ENCODE measurements at places on chromosomes 13 and 19. TPM values are rescaled to one million over a fixed set of nuclear protein-coding genes. Genes with fewer than 3 reads are reported as not detected.

The TLE6 gene
- total RNA-seq: 3.7 TPM

The CD37 gene
- not detected for total RNA-seq

The CACNA1A gene
- 0.53 TPM for total RNA-seq

The IL17D gene
- total RNA-seq: 0.35 TPM

The CRTC1 gene
- total RNA-seq: 3.5 TPM

The ZNF285 gene
- total RNA-seq: 2.3 TPM

The SIGLEC5 gene
- not detected for total RNA-seq

The PROZ gene
- total RNA-seq: not detected

The ZFP82 gene
- total RNA-seq: 1.4 TPM

The TGFBR3L gene
- not detected for total RNA-seq

The FCER2 gene
- total RNA-seq: not detected

The FAM124A gene
- 2.9 TPM for total RNA-seq

The CNFN gene
- total RNA-seq: not detected

The ERICH6B gene
- not detected for total RNA-seq

The CYP4F2 gene
- total RNA-seq: not detected

Measured in myometrial cell (primary cell).